Stimulated activated naive CD4-positive, alpha-beta T cell (primary cell): ENCODE measurements at places on chromosomes 5 and 9.

DNA sequence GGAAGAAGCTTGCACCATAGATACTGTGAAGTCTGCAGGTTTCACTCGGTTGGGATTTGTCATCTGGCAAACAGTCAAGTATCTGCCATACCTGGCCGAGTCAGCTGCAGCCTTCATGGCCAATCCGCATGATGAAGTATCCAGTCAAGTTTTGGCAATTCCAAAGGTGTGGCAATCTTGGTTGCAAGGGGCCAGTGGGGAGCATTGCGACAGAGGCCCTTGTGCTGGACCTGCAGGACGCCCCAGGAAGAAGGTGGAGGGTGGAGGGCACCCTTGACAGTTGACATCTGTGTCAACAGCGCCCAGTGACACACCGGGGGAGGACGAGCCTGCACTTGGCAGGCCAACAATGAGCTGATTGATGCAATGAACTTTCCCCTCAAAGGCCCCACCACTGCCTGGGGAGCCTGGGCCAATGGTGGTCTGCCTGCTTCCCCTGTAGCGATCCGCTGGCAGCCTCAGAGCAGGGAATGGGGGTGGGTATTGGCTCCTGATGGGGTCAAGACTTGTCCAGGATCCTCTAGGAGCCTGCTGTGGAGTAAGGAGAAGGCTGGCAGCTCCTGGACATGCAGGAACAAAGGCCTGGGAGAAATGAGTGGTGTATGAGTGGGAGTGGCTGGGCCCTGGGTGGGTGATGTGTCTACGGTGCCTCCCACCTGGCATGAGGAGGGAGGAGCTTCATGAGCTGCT lies 122.8 kb upstream of the PITX1 start:
- DNase-seq: no peak

- DNase-seq: no peak
Observed at GRCh38 chr5:150078802-150079689, 7.3 kb downstream of the CSF1R start.

- peak; percentile 18 for DNase-seq
Observed at GRCh38 chr9:88388886-88389605, 802 bp downstream of the SPIN1 start.

DNA sequence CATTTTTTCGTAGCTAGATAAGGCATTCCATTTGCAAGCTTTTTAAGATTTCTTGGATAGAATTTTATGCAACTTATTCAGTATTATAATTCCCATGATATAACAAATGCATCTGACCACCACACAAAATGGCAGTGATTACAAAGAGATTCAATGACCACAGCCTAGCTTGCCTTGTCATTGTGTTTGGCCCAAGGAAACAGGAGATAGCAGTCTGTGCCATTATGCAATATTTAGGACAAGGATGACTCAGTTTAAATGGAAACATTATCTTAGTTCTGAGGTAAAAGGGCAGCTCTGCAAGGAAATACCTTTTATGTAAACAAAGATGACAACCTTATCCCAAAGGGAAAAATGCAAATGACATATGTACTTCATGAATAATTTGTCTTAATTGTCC lies 89.8 kb downstream of the NUDT12 start:
- no peak for DNase-seq

GRCh38 chr9:91359734-91360470 lies 1.8 kb downstream of the AUH start:
- no peak for DNase-seq

DNA sequence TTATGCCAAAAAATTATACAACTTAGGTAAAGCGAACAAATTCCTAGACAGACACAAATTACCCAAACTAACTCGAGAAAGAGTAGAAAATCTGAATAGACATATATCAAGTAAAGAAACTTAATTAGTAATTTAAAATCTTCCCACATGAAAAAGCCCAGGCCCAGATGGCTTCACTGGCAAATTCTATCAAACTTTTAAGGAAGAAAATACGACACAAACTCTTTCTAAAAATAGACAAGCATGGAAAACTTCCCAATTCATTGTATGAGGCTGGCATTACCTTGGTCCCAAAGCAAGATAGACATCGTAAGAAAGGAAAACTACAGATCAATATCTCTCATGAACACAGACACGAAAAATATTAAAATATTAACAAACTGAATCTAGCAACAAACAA lies 135.3 kb downstream of the DRD1 start:
- no peak for DNase-seq

GRCh38 chr9:98518556-98518955 lies 190.2 kb downstream of the GABBR2 start:
- DNase-seq: no peak

GRCh38 chr9:98931600-98932389 lies 11.9 kb upstream of the COL15A1 start:
- no peak for DNase-seq

GRCh38 chr5:150143350-150144245 lies 12.0 kb downstream of the PDGFRB start:
- no peak for DNase-seq

GRCh38 chr9:14215614-14216013 lies 98.3 kb downstream of the NFIB start:
- no peak for DNase-seq

GRCh38 chr9:107213080-107213479 lies 70.0 kb upstream of the RAD23B start:
- DNase-seq: no peak

DNA sequence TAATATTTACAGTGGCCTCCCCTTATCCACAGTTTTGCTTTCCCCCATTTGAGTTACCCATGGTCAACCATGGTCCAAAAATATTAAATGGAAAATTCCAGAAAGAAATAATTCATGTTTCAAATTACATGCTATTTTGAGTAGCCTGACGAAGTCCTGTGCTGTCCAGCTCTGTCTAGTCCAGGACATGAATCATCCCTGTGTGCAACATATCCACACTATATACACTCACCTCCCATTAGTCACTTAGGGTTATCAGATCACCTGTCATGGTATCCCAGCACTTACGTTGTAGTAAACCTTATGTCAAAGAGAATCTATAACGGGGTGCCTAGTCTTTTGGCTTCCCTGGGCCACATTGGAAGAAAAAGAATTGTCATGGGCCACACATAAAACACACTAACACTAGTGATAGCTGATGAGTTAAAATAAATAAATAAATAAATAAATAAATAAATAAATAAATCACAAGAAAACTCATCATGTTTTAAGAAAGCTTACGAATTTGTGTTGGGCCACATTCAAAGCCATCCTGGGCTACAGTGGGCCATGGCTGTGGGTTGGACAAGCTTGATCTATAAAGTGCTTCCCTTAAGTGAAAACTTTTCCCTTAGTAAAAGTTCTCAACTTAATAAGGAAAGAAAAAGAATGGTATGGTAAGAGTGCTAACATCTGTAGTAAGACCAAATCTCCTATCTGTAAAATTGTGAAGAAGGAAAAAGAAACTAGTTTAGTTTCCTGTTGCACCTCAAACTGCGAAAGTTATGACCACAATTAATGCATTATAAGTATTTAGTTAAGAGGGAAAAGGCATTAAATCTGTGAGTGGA lies 15.9 kb upstream of the OMD start:
- DNase-seq: no peak

GRCh38 chr5:134086943-134087305 lies 27.6 kb upstream of the TCF7 start:
- DNase-seq: peak; percentile 76

- no peak for DNase-seq
Observed at GRCh38 chr9:95433096-95433819, 83.5 kb downstream of the PTCH1 start.

- no peak for DNase-seq
Observed at GRCh38 chr9:131227112-131227958, 49.0 kb downstream of the FAM78A start.

GRCh38 chr9:22156586-22156985 lies 147.5 kb upstream of the CDKN2B start:
- no peak for DNase-seq

- no peak for DNase-seq
Observed at GRCh38 chr5:172856336-172856735, 22.3 kb downstream of the ERGIC1 start.

DNA sequence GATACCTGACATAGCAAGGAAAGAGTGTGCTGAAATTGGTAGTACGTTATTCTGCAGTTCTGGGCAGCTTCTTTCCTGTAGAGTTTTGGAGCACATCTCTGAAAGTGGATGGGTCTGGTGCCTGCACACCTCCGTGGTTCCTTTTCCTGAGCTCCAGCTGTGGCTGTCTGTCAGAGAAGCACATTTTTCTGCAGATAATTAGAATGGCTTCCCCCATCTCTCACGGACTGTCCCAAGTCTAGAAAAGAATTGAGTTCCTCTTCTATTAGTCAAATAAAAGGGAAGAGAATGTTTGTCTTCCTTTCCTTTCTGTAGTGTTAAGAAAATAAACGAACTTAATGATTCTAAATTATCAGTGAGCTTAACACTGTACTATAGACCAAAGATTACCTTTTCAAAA lies 55.7 kb downstream of the VCAN start:
- DNase-seq: no peak

DNA sequence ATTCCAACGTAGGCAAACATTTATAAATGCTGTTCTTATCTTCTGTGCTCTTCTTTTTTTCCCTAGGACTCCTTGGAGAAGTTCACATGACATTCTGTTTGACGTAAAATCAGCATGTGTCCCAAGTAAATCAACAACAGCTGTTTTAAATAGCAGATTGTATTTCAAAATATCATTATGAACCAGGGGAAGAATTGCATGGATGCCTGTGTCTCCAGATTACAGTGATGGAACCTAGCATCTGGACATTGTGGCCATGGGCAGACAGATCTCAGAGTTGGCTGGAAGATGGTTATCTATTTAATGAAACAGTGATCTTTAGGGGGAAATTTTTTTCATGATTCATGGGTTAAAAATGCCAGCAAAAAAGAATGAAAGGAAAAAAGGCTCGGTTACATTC lies 222.0 kb downstream of the MAN2A1 start:
- DNase-seq: no peak

DNA sequence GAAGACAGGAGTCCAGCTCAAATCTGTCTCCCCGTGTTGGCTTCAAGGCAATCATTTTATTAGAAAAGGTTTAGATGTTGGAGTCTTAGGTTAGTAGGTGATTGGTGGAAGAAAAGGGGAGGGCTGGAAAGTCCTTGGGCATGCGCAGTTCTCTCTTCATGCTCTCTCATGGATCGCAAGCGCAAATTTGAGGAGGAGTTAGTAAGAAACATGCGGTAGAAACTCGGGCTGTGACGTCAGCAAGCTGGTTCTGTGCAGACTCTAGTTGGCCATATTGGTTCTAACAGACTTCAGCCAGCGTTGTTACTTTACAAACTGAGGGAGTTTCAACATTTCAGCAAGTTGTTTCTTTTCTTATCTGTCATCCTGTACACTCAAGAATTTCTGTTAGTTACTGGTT lies 392.2 kb downstream of the CDK5RAP2 start:
- DNase-seq: no peak
